ENCODE measurements at places on chromosomes 2 and 18. TPM values are rescaled to one million over a fixed set of nuclear protein-coding genes. Genes with fewer than 3 reads are reported as not detected.
A peak's percentile ranks its signal among the peaks of the same experiment; 100 is the strongest.

DNA sequence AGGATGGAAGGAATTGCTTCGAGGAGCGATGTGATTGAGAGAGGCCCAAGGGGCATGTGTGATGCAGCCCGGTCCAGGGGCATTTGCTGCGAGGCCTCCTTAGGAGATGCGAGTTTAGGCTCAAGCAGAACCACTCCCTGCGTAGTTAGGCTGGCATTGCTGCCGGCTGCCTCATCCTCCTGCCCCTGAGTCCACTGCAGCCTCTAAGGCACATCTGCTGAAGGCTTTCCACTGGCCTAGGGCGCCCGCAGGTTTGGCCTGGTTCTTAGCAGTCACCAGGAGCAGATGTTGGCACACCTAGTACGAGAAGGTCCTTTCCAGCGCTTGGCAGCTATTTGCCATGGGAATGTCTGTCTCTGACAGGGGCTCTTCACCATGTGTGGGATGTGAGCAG is 20.7 kb downstream of the INPP5D start:
- H3K27me3 ChIP-seq, result no peaks in the 10 kb centered on the region
- no peak overlapping the region for H3K4me3 ChIP-seq
- H3K36me3 ChIP-seq, result no peaks in the 10 kb centered on the region
- DNase-seq, result no peak
- H3K4me1 ChIP-seq, result no peaks in the 10 kb centered on the region
- no peak overlapping the region for H3K27ac ChIP-seq

- peak overlapping the region; percentile 91 for H3K27ac ChIP-seq
- peak; percentile 42 for DNase-seq
- no peaks in the 10 kb centered on the region for H3K27me3 ChIP-seq
- no peaks in the 10 kb centered on the region for H3K36me3 ChIP-seq
- peaks cover 2% of the 10 kb centered on the region for H3K4me1 ChIP-seq
These were observed 833 bp downstream of the EPB41L5 start for GRCh38 chr2:120013597-120014223.

GRCh38 chr2:198476007-198476406 is 671.6 kb downstream of the PLCL1 start:
- no peaks in the 10 kb centered on the region for H3K27me3 ChIP-seq
- no peaks in the 10 kb centered on the region for H3K36me3 ChIP-seq
- no peak overlapping the region for H3K4me3 ChIP-seq
- H3K4me1 ChIP-seq, result no peaks in the 10 kb centered on the region
- DNase-seq, result no peak
- H3K27ac ChIP-seq, result no peak overlapping the region

HOXD9 gene
- total RNA-seq, result 20.6 TPM

- H3K4me1 ChIP-seq, result no peaks in the 10 kb centered on the region
- DNase-seq, result no peak
- no peak overlapping the region for H3K27ac ChIP-seq
- no peaks in the 10 kb centered on the region for H3K36me3 ChIP-seq
These were observed 21.6 kb upstream of the TRIB2 start for GRCh38 chr2:12694990-12695774.

PCARE gene
- 0.27 TPM for total RNA-seq

DNA sequence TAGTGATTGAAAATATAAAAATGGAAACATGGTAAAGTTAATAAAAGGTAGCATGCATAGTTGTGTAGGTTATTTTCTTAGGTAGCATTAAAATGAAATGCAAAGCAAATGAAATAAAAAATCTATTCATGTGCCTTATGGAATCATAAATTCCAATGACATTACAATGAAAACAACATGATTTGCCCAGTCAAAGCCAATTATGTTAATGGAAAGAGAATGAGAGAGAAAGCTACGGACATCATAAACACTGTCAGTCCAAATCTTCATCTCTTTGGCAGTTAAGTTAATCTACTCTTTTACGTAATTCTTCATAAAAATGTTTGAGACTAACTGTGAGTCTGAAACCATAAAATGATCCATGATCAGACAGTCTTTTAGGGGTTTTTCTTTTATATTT is 636.7 kb upstream of the SYT4 start:
- no peak overlapping the region for H3K4me3 ChIP-seq
- H3K4me1 ChIP-seq, result no peaks in the 10 kb centered on the region
- DNase-seq, result no peak
- H3K36me3 ChIP-seq, result no peaks in the 10 kb centered on the region
- H3K27ac ChIP-seq, result no peak overlapping the region

ANKRD30BL gene
- 2.1 TPM for total RNA-seq

DNA sequence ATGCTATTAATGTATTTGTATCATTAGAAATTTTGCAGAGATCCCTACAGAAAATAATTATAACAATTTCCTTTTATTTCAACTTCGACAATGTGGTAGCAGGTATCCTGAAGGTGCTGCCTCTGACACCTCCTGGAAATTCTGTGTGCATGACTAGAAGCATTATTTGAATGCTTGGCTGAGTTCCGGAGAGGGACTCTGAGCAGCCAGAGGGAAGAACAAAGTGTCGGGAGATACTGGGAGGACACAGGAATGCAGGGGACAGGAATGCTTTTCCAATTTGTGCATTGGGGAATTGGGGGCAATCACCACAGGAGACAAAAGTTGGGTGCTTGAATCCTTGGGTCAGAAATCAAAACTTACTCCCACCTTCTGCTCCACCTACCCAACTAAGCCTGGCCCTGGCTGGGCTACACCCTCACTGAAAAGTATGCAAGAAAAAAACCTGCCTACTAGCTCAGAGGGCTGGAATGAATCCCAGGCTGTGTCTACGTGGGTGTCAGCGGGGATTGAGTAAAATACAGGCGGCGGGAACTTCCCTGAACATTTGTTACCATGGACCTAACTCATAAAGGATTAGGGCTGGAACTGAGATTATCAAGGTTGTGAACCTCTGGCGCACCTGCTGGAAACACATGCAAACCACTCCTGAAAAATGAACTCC is 299.3 kb downstream of the SOX11 start:
- no peaks in the 10 kb centered on the region for H3K4me1 ChIP-seq
- H3K27me3 ChIP-seq, result no peaks in the 10 kb centered on the region
- no peaks in the 10 kb centered on the region for H3K36me3 ChIP-seq
- DNase-seq, result no peak

GRCh38 chr2:36449213-36449612 is 93.6 kb downstream of the CRIM1 start:
- no peaks in the 10 kb centered on the region for H3K36me3 ChIP-seq
- H3K27me3 ChIP-seq, result no peaks in the 10 kb centered on the region
- H3K4me1 ChIP-seq, result peaks cover 12% of the 10 kb centered on the region
- H3K4me3 ChIP-seq, result no peak overlapping the region

DNA sequence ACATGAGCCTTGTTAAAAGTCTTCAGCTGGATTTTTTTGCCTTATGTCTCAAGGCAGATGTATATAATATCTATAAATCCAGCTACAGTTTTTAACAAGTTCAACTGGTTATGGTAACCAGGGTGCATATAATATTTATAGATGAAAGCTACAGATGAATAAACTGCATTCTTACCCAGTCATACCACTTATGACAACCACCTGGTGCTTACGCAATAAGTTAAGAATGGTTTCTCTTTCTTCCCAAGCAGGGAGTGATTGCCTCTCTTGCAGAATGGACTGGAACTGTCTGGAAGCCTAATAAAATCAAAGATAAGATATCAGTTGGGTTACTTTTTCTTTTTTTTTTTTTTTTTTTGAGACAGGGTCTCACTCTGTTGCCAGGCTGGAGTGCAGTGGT is 19.6 kb downstream of the DHX57 start:
- no peaks in the 10 kb centered on the region for H3K4me1 ChIP-seq
- no peak overlapping the region for H3K4me3 ChIP-seq
- H3K27me3 ChIP-seq, result no peaks in the 10 kb centered on the region
- no peak overlapping the region for H3K27ac ChIP-seq
- DNase-seq, result no peak

DNA sequence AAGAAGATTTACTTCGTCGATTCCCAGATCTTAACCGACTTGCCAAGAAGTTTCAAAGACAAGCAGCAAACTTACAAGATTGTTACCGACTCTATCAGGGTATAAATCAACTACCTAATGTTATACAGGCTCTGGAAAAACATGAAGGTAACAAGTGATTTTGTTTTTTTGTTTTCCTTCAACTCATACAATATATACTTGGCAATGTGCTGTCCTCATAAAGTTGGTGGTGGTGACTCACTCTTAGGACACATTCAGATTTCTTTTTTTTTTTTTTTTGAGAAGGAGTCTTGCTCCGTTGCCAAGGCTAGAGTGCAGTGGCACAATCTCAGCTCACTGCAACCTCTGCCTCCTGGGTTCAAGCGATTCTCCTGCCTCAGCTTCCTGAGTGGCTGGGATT is 26.8 kb downstream of the MSH2 start:
- H3K36me3 ChIP-seq, result no peaks in the 10 kb centered on the region
- H3K27ac ChIP-seq, result no peak overlapping the region
- H3K4me1 ChIP-seq, result no peaks in the 10 kb centered on the region
- no peaks in the 10 kb centered on the region for H3K27me3 ChIP-seq

TPRKB gene
- 40.5 TPM for total RNA-seq

SLC16A14 gene
- total RNA-seq, result 3.4 TPM

- no peak overlapping the region for H3K4me3 ChIP-seq
- H3K27ac ChIP-seq, result no peak overlapping the region
- H3K36me3 ChIP-seq, result no peaks in the 10 kb centered on the region
- DNase-seq, result no peak
- no peaks in the 10 kb centered on the region for H3K4me1 ChIP-seq
These were observed 191.5 kb upstream of the SALL3 start for GRCh38 chr18:78788161-78788560.

NCK2 gene
- total RNA-seq, result 24.4 TPM

DRC1 gene
- total RNA-seq, result 1.8 TPM

DNA sequence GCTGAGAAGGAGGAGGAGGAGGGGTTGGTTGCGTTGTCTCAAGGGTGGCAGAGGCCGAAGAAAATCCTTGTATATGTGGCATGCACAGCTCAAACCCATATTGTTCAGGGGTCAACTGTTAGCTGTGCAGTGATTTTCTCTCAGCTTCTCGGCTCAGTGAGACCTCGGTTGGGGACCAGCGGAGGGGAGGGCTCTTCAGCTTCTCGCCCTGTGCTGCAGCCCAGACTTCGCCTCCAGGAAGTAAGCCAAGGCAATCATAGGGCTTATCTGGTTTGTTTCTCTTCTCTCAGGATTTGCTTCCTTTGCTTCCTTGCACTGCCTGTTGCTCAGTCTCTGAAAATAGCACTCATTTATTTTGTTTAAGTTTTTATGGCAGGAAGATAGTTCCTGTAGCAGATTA is 85.5 kb downstream of the SOWAHC start:
- H3K27me3 ChIP-seq, result no peaks in the 10 kb centered on the region
- H3K4me3 ChIP-seq, result no peak overlapping the region
- H3K27ac ChIP-seq, result no peak overlapping the region
- H3K36me3 ChIP-seq, result no peaks in the 10 kb centered on the region
- DNase-seq, result peak; percentile 38
- peaks cover 4% of the 10 kb centered on the region for H3K4me1 ChIP-seq

All from ovary (tissue), 10 donors.